Stimulated activated CD8-positive, alpha-beta memory T cell treated with anti-CD3 and anti-CD28 coated beads, Interleukin-4, amount 100 ng/mL, for 4 hours (primary cell): ENCODE measurements at places on chromosomes 3 and 15.

GRCh38 chr15:63582718-63583426 is 14.3 kb upstream of the FBXL22 start:
- DNase-seq, result no peak

DNA sequence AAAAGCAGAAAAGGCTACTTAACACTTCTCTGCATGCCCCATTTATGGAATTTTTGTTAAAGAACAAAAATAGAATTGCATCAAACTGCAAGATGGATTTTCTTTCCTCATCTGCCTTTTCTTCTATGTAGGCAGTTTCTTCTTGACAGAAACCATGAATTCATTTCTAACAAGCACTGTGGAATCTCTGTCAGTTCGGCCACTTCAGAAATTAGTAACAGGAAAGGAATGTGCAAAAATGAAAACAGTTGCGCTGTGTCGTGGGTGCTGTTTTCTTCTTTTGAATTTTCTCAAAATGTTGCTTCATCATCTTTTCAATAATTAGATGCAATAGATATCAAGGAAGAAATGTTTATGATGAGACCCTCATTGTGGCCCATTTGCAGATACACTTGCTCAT is 151.6 kb downstream of the FOXB1 start:
- no peak for DNase-seq

DNA sequence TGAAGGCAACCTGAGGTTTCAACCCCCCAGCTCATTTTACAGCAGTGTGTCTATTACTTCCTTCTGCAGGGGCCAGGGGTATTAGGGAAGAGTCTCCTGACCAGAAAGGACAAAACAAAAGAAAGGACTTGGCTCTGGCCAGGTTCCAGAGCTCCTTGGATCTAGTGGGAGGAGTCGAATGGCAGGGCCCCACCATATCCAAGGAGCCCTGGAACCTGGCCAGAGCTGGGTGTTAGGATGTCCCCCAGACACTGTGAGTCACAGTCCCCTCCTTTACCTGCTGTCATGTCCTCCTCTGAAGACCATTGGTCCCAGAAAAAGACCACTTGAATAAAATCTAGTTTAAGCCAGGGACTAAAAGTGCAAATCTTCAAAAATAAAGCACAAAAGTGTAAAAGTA is 113.2 kb downstream of the EEFSEC start:
- DNase-seq, result no peak

DNA sequence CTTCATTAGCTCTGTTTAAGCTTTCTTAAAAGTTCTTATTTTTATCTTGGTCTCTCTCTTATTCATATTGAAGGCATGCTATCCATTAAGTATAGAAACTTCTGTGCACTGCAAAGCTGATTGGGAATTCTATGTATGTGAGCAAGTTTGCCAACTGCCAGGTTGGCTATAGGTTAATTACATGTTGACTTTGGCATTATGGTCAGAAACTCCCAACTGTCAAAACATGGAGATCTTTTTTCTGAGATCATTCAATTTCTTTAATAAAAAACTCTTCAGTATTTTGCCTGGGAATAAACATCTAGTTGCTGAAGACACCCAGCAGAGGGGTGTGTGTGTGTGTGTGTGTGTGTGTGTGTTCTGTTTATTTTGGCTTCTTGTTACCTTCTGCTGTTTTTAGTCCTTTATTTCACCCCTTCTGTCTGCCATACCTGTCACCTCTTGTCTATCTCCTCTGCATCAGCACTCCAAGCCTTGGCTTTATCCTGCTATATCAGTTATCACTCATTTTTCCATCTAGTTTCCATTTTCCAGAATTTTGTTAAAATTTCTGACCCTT is 1.3 kb upstream of the ARL14 start:
- DNase-seq, result no peak

DNA sequence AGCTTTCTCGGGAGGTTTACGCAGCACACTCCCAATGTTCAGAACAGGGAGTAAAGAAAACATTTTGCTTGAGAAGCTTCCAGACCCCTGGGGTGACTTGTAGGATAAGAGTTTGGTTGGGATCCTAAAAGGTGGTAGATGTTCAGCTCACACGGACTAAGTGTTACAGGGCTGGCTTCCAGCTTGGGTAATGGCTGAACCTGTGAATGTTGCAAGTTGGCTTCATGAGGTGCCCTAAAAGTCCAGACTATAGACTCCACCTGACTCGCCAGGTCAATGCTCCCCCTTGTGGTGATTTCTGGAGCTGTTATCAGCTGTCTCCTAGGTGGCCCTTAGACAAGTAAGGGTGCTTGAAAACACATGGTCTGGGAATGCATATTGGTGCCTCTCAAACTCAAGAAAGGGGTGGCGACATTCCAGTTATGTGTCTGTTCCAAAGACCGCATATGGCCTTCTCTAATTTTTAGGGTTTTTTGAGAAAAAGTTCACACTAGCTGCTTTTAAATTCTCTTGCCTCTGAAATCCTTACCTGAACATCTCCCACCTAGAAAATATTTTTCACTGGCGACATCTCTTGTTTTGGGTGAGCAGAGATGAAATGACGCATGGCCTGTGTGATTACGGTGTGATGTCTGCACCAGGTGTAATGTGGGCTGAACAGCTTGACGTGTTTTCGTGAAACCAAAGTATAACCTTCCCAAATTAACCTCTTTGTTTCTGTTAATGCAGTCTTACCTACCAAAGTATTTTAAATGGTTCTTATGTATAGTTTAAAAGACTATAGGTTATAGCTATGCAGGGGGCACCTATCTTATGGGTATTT is 175.7 kb upstream of the KBTBD8 start:
- peak; percentile 21 for DNase-seq

DNA sequence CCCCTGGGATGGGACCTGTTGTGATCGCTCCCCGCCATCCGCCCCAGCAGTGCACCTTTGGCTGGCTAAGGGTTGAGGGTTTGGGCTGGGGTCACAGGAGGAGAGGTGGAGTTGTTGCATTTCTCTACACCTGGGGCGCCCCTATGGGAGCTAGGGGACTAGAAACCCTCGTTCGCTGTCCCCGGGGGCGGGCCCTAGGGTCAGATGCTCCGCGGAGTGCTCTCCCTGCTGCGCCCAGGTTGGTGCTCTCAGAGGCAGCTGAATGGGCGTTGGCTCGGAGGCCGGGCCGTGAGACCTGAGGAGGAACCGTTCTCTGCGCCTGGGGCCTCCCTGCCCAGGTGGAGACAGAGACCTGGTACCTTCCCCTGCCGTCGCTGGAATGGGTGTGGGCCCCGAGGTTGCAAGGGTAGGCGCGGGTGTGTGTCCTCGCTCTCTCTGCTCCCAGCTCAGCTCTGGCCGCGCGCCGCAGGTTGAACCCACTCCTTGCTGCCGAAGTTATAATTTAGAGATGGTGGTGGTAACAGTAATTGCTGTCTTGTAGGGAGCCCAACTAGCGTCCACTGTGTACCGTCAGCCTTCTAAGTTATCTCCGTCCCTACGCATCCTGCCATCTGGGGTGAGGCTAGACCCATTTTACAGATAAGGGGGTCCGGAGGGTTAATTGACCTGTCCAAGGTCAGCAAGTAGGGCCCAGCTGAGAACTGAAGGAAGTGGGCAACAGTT is 965 bp downstream of the FLNB start:
- no peak for DNase-seq
